ENCODE measurements at places on chromosomes 5 and 9. TPM values are rescaled to one million over a fixed set of nuclear protein-coding genes. Genes with fewer than 3 reads are reported as not detected.

GRCh38 chr5:94807985-94808384 is 189.5 kb downstream of the SLF1 start:
- DNase-seq: no peak

DNA sequence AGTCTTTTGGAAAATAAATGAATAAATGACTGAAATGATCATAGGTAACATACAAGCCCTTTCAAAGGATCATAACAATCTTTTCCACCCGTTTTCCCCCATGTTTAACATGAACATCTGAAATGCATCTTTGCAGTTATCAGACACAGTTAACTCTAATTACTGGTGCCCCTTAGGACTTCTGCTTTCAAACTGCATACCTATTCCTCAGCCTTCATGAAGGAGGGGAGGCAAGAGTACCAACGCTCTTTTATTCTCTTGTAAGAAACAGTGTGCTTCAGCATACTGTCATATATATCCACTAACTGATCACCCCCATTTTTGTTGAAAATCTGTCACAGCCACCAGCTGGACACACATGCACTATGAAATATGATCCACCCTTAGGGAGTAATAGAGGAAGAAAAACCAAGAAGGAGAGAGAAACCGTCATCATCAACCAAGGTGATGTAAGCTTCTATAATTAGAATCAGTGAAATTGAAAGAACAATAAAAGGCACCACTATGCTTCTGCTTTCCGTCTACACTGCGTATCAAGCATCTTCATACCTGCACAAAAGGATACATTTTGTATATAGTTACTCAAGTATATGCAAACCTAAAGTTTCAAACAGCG is 98.7 kb downstream of the RAPGEF6 start:
- peak; percentile 84 for DNase-seq

DNA sequence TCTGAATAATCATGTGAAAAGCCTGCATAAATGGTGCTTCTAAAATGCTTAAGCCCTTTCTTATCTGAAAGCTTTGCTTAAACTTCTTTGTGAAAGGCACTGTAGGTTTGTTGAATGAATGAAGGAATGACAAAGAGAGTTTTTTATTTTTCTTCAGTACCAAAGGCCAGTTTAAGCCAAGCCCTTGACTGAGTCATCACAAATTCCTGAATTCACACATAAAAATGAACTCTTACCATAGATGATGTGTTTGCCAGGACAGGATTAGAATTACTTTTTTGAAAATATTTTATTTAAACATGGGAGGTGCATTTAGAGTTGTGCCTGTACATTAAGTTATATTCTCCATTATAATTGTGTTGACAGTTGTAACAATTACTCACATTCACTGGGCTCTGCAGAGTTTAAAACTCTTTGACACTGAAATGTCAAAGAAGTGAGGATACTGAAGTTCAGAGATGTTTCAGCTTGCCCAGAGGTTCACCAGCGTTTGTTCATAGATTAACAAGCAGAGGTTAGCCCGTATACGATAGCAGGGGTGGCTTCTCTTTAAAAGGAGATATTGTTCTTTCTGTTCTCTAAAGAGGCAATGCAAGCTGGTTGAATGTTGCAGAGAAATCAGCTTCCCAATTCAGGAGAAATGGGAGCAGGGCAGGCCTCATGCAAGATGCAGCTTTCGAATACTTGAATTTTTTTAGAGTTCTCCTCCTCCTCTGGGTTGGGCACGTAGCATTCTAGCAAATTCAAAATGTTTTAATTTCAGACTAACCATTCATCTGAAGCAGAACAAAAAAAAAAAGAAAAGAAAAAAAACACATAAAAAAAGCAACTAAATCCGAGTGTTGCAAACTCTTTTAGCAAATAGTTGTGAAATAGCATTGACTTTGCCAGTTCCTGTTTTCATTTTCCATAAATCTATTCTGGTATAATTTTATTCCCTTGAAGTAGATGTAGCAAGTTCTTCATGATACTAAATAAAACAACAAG is 358.7 kb upstream of the KLF4 start:
- peak; percentile 85 for DNase-seq

- no peak for DNase-seq
Measured at GRCh38 chr9:110104261-110104809, 103.6 kb downstream of the C9orf152 start.

- no peak for DNase-seq
Measured at GRCh38 chr9:135809166-135809565, 98.2 kb downstream of the CAMSAP1 start.

GRCh38 chr5:139749242-139749641 is 46.4 kb upstream of the PSD2 start:
- no peak for DNase-seq

DNA sequence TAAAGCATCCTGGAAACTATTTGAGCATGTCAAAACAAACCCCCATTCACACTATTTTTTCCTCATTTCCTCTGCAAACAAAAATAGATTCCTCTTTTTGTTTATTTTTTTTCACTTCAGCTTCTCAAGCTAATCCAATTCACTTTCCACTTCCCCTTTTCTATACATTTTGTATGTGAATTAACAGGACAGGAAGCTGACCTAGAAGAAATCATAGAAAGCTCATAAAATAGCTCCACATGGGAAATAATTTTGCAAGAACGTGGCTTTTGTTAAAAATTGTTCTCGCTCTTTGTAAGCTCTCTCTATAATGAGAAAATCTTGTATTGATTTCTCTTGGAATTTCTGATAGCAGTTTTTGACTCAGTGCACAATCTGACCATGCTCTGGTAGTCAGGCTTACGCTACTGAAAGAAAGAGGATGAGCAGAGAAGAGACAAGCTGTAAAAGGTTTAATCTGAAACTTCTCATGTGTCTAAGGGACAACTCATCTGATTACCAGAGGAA is 215.8 kb downstream of the ADAMTS12 start:
- DNase-seq: peak; percentile 13

GRCh38 chr9:34371886-34372466 is 4.7 kb downstream of the MYORG start:
- DNase-seq: no peak

DNA sequence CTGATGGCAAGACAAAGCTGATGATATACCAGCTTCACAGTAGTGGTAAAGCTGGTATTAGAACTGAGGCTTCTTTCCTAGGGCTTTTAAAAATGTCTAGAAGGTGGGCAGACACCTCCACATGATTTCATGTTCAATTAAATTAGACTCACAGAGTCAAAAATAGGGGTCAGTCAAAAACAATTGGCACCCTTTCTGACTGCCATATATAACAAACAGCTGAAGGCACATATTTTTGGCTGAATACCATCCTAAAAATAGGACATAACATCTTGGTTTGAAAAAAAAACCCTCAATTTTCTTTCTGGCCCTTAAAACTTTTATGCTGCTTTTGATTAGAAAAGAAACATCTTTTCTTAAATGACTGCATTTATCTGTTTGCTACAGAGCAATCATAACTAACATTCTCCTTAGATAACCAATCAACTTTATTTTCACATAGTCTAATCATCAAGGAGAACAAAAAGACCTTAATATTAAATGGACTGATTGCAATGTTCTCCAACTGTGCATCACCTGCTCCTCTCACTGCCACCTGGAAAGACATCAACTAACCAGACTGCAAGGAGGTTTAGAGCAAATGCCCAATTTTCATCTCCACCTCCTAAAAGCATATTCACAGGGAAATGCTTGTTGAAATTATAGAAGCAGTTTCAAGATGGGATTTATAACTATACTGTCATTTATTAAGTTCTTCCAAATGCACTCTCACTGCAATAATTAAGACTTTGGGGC is 3.2 kb downstream of the SGTB start:
- no peak for DNase-seq

- peak; percentile 20 for DNase-seq
Measured at GRCh38 chr5:131394128-131394527, 130.3 kb downstream of the CDC42SE2 start.

GRCh38 chr9:88995627-88996026 is 4.4 kb downstream of the S1PR3 start:
- no peak for DNase-seq

DNA sequence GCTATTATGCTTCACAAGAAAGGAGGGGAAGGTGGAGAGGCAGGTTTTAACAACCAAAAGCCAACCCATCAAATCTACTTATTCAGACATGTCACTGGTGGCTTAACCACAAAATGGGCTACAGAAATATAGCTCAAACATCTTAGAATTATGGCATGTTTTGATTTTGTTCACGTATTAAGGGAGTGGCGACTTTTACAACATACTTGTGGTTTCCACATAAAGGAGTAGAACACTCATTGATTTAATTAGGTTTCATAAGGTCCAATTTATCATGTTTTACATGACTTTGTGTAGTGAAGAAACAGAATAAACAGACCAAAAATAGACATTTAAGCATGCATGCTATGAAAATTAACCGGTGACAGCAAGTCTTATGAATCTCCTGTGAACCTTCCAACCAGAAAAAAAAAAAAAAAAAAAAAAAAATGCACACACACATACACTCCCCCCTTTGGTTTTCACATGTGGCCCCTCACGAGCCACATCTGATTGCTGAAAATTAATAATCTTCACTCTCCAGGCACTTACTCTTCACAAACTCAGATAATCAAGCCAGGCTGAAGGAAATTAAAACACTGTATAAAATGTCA is 5.4 kb downstream of the ZNF608 start:
- DNase-seq: no peak

- DNase-seq: no peak
Measured at GRCh38 chr5:92704590-92704989, 876.4 kb downstream of the NR2F1-AS1 start.

DNA sequence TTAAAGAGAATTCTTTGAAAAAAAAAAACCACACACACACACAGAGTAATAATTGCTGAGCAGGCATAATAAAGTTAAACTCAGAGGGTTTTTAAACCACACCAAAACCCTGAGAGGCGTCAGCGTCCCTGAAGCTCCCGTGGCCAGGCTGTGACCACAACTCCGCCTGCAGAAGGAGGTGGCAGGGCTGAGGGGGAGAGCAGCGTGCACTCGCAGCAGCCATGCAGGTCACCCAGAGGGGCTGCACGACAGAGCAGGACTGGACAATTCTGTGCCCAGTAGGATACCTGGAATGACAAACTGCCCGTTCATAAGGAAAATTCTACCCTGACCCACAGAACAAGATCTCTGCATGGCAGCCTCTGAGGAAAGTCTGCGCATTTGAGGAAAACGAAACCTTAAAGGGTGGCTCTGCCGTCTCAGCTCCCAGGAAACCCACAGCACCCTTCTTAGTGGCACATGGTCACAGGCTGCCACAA is 44.0 kb downstream of the ROR2 start:
- no peak for DNase-seq

GRCh38 chr5:14668181-14668591 is 3.7 kb downstream of the OTULIN start:
- DNase-seq: no peak

DNA sequence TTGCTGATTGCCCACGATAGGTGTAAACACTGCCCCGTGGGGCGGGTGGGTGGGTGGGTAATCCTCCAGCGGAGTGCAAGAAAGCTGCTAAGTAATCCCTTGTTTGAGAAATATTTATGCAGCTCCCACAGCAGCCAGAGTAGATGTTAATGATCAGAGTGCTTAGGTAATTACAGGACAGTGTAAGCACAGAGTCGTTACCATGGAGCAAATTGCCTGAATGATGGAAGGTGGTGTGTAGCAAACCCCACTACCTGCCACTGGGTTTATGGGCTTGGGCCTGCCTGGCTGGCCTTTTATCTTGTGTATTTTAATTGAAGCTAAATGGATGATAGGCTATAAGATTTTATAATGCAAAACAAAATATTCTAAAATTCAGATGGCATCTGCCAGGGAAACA is 110.0 kb downstream of the COL5A1 start:
- no peak for DNase-seq

The BTNL8 gene
- polyA plus RNA-seq: 0.15 TPM

The ADAMTS2 gene
- 2.3 TPM for polyA plus RNA-seq

The SPATA31A3 gene
- polyA plus RNA-seq: not detected

The ANXA2R gene
- polyA plus RNA-seq: 3.1 TPM

The PCDHGA11 gene
- polyA plus RNA-seq: not detected

The NR3C1 gene
- polyA plus RNA-seq: 25.4 TPM

The SLC9A3 gene
- 0.36 TPM for polyA plus RNA-seq

The HINT2 gene
- polyA plus RNA-seq: 19.9 TPM

The DEPDC1B gene
- polyA plus RNA-seq: 0.56 TPM

The BAAT gene
- not detected for polyA plus RNA-seq

The TMEM252 gene
- polyA plus RNA-seq: not detected

The SPINK5 gene
- not detected for polyA plus RNA-seq

The IL17B gene
- polyA plus RNA-seq: not detected
